Foreskin melanocyte (primary cell): ENCODE measurements at places on chromosomes 2 and 18.

DNA sequence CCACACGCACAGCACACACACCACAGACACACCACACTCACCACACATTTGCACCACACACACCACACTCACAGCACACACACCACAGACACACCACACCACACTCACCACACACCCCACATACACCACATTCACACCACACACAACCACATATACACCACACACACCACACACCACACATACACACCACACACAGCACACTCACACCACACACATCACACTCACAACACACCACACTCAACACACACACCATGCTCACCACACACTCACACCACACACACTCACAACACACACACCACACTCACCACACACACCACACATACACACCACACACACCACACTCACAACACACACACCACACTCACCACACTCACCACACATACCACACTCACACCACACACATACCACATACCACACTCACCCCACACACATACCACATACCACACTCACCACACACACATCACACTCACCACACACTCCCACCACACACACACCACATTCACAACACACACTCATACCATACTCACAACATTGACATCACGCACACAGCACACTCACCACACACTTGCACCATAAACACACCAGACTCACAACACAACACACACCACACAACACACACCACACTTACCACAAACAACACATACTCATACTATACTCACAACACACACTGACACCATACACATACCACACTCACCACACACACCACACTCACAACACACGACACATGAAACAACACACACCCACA, 60.0 kb downstream of the SDC1 start:
- DNase-seq: no peak

DNA sequence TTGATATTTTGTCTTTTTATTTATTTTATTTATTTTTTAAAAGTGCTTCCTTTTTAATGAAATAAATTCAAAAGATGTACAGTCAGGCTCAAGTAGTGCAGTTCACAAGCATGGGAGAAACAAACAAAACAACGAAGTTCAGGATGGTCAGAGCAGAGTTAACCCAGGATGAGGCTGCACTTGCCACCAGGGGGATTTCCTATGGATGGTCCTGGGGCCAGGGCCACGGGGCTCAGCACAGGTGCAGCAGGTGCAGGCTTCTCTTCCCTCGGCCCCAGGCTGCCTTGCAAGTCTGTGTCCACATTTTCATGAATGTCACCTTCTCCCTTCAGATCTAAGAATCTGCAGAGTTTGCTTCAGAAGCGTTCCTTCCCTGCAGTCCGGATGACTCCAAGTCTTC, 76.5 kb downstream of the CDCA7 start:
- DNase-seq: no peak

GRCh38 chr2:101758001-101758400, 60.5 kb downstream of the MAP4K4 start:
- DNase-seq: no peak

GRCh38 chr2:57549642-57550102, 496.9 kb upstream of the VRK2 start:
- DNase-seq: peak; percentile 55

- no peak for DNase-seq
Observed at GRCh38 chr18:59353079-59353680, 5.9 kb downstream of the LMAN1 start.

DNA sequence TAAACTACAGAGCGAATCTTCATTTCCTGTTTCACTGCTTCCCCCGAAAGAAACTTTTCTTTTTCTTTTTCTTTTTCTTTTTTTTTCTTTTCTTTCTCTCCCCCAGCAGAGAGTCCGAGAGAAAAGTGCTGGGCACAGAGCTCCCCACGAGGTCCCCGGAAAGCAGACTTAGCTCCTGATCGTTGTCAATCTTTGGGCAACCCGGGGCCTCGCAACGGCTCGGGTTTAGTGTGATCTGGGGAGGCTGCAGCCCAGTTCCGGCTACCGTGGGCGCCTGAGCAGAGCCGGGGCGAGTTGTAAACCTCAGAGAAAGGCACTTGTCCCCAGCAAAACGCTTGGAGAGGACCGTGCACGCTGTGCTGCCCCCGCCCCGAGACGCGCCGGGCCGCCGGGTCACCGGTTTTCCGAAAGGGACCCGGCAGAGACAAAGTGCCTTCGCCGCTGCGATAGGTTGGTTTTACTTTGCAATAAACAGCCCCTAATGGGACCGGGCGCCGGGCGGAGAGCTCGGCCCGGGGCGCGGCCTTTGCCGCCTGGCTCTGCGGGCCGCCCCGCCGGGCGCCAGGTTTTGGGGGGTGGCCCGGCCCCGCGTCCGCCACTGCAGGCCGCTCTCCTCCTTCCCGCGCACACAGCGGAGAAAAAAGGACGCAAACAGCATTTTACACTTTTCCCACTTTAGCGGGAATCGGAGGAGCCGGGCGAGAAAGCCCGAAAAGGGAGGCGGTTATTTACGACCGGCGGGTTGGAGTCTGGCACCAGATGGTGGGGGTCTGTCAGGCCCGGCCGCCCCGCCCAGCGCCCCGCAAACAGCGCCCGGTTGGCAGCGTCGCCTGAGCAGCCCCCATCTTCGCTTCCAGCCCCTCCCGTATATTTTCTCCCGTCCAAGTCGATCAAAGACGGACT, 136.0 kb downstream of the INSIG2 start:
- no peak for DNase-seq

DNA sequence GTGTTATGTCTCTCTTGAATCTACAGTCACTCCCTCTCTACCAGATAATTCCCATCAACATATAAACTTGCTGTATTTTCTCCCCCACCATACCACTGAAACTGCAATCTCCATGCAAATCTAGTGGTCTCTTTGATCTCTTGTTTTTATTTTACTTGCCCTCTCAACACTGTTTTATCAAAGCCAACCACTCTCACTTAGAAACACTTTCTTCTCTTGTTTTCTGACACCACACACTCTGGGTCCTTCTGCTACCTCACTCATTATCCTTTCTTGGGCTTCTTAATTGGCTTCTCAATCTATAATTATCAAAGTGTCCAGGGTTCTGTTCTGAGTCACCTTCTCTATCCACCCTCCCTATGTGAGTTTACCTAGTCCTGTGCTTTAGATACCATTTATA, 2.0 kb upstream of the MCFD2 start:
- no peak for DNase-seq

DNA sequence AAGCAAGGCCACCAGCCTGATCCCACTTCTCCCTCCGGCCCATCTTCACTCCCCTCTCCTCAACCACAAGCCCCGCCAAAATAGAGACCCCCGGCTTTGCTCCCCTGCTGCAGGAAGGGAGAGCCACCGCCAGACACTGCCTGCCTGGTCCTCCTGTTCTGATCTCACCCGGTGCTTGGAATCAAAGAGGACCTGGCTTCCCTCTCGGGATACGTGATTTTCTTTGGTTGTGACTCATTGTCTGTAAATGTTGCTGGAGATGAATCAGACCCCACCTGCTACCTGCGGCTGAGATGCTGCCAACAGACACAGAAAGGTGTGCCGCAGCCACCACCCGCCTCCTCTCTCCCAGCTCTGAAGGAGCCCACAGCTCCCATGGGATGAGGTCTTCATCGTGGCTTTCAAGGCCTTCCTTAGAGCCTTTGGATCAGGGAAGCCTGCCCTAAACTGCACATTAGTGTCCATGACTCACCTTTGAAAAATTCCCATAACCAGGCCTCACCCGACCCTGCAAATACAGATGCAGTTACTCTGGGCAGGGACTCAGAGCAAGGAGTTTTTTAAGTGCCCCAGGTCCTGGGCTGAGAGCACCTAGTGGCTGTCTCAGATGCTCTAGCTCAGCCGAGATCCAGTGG, 79.4 kb upstream of the ZNF532 start:
- no peak for DNase-seq

DNA sequence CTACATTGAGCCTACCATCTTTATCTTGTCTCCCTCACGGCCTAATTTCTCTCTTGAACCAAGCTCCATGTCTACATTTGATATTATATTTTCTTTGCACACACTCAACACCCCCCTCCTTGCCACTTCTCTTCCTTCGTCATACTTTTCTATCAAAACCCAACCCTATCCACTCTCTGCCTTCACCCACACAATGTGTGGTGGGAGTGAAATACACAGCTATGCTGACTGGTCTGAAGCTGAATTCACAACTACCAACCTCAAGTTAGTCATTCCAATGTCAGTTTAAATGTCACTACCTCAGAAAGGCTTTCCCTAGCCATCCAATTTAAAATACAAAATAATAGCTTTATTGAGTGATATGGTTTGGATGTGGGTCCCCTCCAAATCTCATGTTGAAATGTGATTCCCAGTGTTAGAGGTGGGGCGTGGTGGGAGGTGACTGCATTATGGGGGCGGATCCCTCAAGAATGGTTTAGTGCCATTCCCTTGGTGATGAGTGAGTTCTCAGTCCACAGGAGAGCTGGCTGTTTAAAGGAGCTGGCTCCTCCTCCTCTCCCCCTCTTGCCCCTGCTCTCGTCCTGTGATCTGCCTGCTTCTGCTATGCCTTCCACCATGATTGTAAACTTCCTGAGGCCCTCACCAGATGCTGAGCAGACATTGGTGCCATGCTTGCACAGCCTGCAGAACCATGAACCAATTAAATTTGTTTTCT, 112.1 kb downstream of the DTNB start:
- DNase-seq: no peak

GRCh38 chr2:133345638-133346037, 222.6 kb downstream of the NCKAP5 start:
- DNase-seq: no peak

- DNase-seq: no peak
Observed at GRCh38 chr2:232459419-232460035, 3.6 kb downstream of the ALPI start.

- DNase-seq: no peak
Observed at GRCh38 chr2:69566669-69567068, 76.9 kb downstream of the AAK1 start.

GRCh38 chr2:9375857-9376428, 47.4 kb downstream of the ITGB1BP1 start:
- no peak for DNase-seq

DNA sequence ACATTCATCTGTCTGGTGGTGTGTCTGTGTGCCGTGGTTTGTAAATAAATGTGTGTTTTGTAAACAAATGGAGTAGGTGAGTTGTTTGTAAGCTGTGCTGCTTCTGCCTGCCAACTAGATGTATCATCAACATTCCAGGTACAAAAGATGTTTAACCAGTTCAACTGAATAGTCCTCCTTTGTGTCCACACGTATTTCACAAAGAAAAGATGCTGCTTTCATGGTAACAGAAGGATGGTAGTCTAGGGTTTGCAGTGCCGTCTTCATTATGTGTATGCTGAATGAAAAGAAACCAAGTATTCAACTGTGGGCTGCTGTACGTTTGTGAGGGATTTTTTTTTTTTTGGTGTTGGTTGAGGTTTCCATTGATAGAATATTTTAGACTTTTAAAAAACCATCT, 72.1 kb downstream of the CAMKMT start:
- no peak for DNase-seq

- no peak for DNase-seq
Observed at GRCh38 chr2:197307933-197308521, 2.6 kb downstream of the ANKRD44 start.

DNA sequence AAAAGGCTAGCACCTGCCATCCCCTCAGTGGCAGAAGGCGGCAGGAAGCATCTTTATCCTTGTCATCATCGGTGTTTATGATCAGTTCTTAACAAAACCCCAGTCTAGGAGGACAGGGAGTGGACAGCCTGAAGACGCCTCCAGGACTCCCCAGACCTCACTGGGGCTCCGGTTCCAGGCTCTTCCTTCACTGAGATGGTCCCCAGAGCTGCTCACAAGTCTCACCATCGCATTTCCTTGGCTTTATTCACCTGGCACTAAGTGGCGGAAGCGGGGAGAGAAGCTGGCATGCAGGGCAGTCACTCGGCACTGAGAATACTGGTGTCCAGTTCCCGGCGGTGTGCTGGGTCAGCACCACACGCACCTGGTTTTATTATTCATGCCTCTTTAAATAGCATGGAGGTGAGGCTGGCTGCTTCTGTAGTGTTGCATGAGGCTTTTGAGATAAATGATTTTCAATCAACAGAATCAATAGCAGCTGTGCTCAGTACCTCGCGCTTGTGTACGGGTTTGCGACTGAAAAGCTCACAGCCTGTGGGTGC, 68.7 kb downstream of the CABLES1 start:
- DNase-seq: no peak

DNA sequence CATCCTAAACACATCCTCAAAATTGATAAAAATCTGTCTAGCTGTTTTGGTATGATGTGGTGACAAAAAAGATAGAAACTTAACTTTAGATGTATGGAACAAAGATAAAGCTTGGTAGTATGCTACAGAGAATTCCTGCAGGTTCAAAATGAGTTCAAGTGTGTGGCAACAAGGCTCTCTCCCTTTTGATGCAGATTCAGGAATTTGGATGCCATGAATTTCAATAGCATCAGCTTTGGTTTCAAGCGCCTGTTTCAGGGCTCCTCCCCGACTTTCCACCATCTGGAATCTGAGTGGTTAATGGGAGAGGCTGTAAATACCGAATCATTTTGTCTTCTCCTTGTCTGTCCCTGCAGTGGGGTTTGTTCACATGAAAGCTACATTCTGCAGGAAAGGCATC, 180.6 kb downstream of the MTX2 start:
- no peak for DNase-seq

DNA sequence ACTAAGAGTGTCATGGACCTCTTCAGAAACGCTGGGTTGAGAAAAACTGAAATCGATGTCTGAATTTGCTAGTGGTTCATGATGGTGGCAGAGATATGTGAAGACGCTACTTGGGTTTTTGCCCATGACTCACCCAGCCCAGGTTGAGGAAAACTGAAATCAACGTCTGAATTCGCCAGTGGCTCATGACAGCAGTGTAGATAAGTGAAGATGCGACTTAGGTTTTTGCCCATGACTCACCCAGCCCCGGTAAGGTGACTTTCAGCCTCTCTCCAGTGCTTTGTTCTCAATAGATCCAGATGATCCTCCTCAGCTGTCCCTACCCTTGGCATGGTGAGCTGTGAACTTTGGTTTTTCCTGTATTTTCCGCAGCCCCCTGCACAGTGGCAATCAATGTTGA, 105.3 kb upstream of the SIX3 start:
- no peak for DNase-seq

DNA sequence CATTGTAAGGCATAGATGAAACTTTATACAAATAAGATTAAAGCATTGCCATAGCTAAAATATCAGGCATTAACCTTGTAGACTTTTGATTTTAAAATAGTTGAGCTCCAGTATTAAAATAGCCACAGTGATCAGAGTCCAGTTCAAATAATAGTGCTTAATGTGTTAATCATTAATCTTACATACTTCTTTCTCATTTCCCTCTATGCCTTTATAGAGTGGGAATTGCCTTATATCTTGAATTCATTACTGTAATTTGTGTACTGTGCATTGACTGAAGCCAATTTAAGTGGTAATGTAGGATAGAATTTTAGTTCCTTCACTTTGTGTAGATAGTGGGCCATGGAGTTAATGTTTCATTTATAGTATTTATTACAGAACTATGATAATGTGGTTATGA, 549.2 kb upstream of the VWC2L start:
- no peak for DNase-seq
